OCI-LY7 (cell line): ENCODE measurements at places on chromosomes 11 and 22.

- peak; percentile 65 for DNase-seq
Observed at GRCh38 chr11:119474682-119475596, 52.0 kb upstream of the THY1 start.

GRCh38 chr11:118744046-118744445 lies 46.9 kb downstream of the DDX6 start:
- DNase-seq: no peak

DNA sequence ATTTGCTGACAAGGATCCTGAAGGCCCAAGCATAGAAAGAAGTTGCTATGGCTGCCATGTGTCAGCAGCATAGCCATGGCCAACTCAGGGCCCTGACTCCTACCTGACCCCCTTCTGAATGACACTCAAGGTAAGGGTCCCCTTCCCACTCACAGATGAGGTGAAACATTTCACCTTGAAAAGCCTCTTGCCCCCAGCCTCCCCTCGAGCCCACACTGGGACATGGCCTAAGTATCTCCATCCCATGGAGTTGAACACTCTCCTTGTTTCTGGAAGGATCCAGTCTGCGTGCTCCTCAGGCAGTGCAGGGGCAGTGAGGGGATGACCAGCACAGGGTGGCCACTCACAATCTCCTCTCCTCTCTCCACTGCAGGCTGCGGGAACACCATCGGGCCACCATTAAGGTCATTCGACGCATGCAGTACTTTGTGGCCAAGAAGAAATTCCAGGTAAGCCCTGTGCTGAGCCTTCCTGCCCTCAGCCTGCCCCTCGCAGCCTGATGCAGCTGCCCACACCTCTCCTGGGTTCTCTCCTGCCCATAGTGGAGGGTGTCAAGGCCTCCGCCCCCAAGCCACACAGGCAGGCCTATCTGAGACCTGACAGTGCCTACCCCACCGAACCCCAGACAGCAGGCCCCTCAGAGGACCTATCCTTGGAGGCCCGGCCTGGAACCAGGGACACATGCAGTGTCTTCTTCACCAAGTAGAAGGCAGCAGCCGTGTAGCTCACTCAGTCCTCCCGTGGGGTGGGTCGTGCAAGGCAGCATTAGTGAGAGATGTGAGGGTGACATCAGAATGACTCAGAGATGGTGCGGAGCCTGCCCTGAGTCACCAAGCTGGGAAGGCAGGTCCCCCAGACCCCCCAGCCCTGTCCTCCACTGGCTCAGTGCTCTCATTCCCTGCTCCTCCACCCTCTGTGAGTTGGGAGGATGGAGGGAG lies 68.9 kb upstream of the KCNQ1OT1 start:
- no peak for DNase-seq

- no peak for DNase-seq
Observed at GRCh38 chr11:74106124-74106523, 64.7 kb downstream of the C2CD3 start.

- DNase-seq: peak; percentile 35
Observed at GRCh38 chr11:122215244-122215992, 99.4 kb upstream of the BLID start.

- DNase-seq: no peak
Observed at GRCh38 chr11:40030867-40031266, 1428.6 kb downstream of the LRRC4C start.

GRCh38 chr11:131815590-131815989 lies 445.2 kb downstream of the NTM start:
- no peak for DNase-seq

- no peak for DNase-seq
Observed at GRCh38 chr11:76131142-76131541, 75.2 kb downstream of the WNT11 start.

DNA sequence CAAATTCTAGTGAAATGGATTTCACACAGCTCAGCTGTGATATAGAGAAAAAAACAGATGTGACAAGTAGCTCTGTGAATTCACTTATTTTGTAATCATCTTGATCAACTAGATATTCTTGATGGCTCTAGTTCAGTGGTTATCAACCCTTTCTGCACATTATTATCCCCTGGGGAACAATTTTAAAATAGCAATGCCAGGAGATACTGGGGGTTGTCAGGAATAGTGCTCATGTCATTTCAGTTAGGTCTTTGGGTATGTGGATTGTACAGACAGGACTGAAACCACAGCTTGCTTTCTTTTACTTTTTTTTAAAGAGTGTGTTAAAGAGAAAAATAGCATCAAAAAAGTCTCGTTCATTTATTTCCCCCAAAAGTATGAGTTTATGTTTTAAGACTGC lies 269.0 kb upstream of the PDGFD start:
- no peak for DNase-seq

DNA sequence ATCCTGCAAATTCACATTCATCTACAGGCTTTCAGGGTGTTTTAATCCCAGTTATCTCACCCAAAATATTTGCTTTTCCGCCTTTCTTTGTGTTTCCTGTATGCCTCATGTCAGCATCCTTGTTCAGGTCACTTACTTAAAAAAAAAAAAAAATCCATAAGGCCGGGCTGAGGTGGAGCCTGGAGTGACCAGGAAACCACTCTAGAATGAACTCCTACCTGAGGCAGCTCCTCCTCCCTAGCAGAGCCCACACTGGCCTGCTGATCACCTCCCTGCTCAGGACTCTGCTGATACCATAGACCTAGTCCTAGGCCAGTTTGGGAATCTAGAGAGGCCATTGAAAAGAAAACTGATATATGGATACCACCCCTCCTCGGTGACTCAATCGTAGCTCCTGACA lies 8.7 kb upstream of the DGAT2 start:
- DNase-seq: no peak

- DNase-seq: peak; percentile 44
Observed at GRCh38 chr11:62804310-62805075, 747 bp downstream of the NXF1 start.

DNA sequence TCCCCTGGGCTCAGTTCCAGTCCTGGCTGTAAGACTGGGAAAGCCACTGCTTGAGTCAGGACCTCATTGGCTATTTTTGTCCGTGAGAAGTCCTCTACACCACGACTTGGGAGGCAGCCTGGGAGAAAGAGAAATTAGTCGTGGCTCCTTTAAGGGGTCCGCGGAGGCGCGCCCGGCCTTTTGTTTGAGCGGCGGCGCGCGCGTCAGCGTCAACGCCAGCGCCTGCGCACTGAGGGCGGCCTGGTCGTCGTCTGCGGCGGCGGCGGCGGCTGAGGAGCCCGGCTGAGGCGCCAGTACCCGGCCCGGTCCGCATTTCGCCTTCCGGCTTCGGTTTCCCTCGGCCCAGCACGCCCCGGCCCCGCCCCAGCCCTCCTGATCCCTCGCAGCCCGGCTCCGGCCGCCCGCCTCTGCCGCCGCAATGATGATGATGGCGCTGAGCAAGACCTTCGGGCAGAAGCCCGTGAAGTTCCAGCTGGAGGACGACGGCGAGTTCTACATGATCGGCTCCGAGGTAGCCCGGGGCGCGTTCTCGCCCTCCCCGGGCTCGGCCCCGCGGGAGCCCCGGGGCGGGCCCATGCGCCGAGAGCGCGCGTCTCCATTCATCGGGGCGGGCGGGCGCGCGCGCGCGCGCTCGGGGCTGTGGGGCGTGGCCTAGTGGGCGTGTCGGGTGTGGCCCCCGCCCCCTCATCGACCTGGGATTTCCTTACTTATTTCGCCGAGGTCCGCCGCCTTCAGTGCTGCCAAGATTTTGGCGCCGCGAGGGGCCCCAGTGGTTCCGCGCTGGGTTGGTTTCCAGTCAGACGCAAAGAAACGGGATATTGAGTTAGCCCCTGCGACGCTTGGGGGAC lies at the start of gene SMARCB1:
Gene SMARCB1 (plus strand): TSS at position 215 of the 848 bp plus-strand sequence. CDS start 204 bp downstream, at position 419.
- DNase-seq: peak; percentile 94

- no peak for DNase-seq
Observed at GRCh38 chr11:63882555-63883242, 34.3 kb downstream of the RCOR2 start.

- no peak for DNase-seq
Observed at GRCh38 chr11:121749691-121750090, 296.9 kb upstream of the SORL1-AS1 start.

GRCh38 chr11:92152245-92152644 lies 72.4 kb upstream of the FAT3 start:
- no peak for DNase-seq

DNA sequence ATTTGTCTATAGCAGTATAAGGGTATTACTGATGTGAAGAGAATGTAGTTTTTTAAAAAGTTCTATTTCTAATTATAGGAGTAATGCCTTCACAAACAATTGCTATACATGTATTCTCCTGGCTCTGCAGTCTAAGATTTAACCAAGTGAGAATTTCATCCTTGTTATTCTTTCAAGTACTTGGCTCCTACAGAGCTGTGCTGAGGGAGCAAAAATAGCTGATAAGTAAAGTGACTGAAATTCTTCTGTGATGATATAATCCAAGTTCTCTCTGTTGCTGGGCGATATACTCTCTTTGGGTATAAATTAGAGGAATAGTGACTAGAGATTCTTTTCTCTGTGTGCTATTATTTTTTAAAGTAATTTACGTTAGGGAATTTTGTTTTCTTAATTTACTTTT lies 68.0 kb downstream of the PGR start:
- DNase-seq: no peak

GRCh38 chr11:28242596-28242995 lies 134.4 kb downstream of the METTL15 start:
- no peak for DNase-seq

DNA sequence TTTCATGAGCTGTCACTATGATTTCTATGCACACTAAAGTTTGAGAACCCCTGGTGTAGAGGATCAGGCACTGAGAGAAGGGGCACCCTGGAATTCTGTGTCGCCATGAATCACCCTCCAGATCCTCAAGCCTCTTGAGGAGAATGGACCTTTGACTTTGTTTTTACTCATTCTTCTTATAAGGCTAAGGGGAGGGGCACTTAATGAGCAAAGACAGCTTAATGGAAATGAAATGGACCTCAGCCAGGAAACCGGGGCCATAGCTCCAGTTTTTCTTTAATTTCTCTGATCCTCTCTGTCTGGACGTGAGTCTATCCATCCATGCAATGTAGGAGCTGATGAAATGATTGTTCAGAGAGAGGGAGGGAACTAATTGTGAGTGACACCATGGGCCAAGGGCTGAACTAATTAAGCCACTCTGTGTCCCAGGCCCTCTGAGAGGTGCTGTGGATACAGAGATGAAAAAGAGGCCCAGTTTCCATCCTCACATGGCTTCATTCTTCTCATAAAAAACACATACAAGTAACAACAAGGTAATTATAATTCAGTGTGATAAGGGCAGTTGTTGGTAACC lies 32.8 kb downstream of the OR2AT4 start:
- no peak for DNase-seq

- peak; percentile 80 for DNase-seq
Observed at GRCh38 chr11:109972181-109972715, 120.9 kb upstream of the ZC3H12C start.

- no peak for DNase-seq
Observed at GRCh38 chr11:121714351-121714750, 261.6 kb upstream of the SORL1-AS1 start.

- DNase-seq: no peak
Observed at GRCh38 chr11:96168623-96169022, 174.4 kb downstream of the MAML2 start.

GRCh38 chr22:19447330-19448075 lies at the start of gene C22orf39:
C22orf39 (minus strand) TSS chr22:19447711; CDS start chr22:19447688, 23 bp downstream.
- peak; percentile 95 for DNase-seq

GRCh38 chr11:119737366-119738058 lies 8.5 kb upstream of the NECTIN1 start:
- no peak for DNase-seq

DNA sequence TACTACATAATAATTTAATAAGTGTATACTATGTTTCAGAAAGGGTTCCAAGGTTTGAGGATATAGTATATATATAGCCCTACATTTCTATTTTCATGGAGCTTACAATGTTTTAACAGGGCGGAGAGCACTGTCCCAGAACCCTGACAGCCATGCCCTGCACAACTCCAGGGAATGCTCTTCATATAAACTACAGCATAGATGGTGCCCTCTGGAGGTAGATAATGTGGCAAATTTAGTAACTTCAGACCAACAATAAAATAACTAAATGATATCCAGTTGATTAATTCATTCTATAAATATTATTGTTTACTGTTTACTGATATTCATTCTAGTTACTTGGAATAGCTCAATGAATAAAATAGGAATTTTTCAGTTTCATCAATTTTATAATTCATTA lies 693.7 kb upstream of the CCDC179 start:
- no peak for DNase-seq

- DNase-seq: peak; percentile 22
Observed at GRCh38 chr22:38171927-38172831, 9.5 kb downstream of the PLA2G6 start.

DNA sequence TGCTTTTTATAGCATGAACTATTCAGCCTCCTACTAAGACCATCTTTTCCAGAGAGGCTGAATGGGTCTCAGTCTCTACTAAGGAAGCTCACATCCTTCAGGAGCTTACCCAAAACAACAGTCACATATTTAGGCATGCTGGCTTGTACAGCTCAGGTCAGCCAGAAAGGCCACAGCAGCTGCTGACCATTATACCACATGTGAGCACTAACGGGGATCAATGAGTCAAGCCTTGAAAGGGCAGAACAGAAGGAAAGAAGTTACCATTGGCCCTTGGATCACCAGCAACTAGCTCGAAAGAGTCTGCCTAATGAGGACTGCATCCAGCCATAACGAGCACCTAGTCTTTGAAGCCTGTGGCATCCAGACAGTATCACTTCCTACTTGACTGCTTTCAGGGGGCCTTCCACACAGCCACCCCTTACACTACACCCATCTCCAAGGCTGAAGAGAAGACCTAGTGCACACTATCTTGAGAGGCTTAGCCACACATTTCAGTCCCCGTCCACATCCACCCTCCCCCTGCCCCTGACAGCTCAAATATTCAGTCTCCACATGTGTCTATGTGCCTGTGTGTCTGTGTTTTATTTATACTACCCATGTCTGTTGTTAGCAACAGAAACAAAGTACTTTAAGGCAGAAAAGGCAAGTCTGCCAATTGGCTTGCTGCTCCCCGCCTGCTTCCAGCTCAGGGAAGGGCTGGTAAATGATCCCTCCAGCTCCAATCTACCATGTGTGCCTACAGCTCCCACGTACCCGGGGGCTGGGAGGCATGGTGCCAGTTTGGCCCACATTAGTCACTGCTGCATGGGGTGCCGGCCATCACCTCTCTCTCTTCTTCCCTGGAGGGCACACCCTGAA lies 95.5 kb downstream of the RPL27A start:
- peak; percentile 5 for DNase-seq

DNA sequence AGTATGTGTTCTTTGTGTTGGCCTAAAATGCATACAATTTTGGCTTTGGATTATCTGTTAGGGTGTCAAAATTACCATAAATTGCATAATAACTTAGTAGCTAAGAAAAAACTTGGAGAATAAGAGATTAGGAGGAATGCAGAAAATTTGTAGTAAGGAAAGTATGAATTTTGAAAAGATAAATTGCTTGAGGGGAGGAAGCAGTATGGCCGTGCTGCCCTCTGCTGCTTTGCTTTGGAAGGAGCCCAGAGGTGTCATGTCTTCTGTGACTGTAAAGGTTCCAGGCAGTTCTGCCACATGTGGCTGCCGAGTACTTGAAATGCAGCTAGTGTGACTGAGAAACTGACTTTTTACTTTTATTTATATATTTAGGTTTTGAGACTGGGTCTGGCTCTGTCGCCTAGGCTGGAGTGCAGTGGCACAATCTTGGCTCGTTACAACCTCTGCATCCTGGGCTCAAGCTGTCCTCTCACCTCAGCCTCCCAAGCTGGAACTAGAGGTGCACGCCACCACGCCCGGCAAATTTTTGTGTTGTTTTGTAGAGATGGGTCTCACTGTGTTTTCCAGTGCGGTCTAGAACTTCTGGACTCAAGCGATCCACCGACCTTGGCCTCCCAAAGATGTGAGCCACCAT lies 1.8 kb downstream of the ADSL start:
- peak; percentile 71 for DNase-seq
